ENCODE measurements at places on chromosomes 11 and 22.
A peak's percentile ranks its signal among the peaks of the same experiment; 100 is the strongest.

GRCh38 chr11:123509737-123510578, 79.9 kb downstream of the GRAMD1B start:
- H3K4me3 ChIP-seq, result peak overlapping the region; percentile 23
- DNase-seq, result peak; percentile 84
- peak overlapping the region; percentile 57 for H3K27ac ChIP-seq
- peaks cover 30% of the 10 kb centered on the region for H3K4me1 ChIP-seq
- no peaks in the 10 kb centered on the region for H3K36me3 ChIP-seq

GRCh38 chr11:123316003-123316402, 114.1 kb upstream of the GRAMD1B start:
- no peaks in the 10 kb centered on the region for H3K27me3 ChIP-seq
- peaks cover 2% of the 10 kb centered on the region for H3K4me1 ChIP-seq
- no peak overlapping the region for H3K4me3 ChIP-seq
- no peaks in the 10 kb centered on the region for H3K36me3 ChIP-seq
- no peak for DNase-seq
- no peak overlapping the region for H3K27ac ChIP-seq

DNA sequence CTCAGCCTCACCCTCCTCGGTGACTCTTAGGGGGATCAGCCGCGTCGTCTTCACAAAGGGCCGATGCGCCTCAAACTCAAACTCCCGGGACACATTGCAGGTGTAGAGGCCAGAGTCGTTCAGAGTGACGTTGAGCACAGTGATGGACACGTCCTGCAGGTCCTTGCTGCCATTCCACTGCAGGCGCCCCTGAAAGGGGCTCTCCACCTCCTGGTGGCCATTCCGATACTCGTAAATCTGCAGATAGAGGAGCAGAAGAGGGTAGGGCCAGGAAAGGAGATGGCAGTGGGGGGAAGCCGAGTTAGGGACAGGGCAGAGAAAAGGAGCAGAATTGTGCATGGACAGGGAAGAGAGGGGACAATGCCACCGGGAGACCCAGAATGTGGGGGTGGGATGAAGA, 12.0 kb downstream of the SCN3B start:
- H3K4me3 ChIP-seq, result no peak overlapping the region
- no peaks in the 10 kb centered on the region for H3K36me3 ChIP-seq
- H3K4me1 ChIP-seq, result peaks cover 8% of the 10 kb centered on the region
- H3K27me3 ChIP-seq, result peaks cover 13% of the 10 kb centered on the region
- DNase-seq, result no peak
- no peak overlapping the region for H3K27ac ChIP-seq

GRCh38 chr11:63227521-63228107, 15.8 kb downstream of the SLC22A25 start:
- no peaks in the 10 kb centered on the region for H3K4me1 ChIP-seq
- no peak overlapping the region for H3K4me3 ChIP-seq
- H3K27me3 ChIP-seq, result no peaks in the 10 kb centered on the region
- DNase-seq, result no peak
- H3K27ac ChIP-seq, result no peak overlapping the region

DNA sequence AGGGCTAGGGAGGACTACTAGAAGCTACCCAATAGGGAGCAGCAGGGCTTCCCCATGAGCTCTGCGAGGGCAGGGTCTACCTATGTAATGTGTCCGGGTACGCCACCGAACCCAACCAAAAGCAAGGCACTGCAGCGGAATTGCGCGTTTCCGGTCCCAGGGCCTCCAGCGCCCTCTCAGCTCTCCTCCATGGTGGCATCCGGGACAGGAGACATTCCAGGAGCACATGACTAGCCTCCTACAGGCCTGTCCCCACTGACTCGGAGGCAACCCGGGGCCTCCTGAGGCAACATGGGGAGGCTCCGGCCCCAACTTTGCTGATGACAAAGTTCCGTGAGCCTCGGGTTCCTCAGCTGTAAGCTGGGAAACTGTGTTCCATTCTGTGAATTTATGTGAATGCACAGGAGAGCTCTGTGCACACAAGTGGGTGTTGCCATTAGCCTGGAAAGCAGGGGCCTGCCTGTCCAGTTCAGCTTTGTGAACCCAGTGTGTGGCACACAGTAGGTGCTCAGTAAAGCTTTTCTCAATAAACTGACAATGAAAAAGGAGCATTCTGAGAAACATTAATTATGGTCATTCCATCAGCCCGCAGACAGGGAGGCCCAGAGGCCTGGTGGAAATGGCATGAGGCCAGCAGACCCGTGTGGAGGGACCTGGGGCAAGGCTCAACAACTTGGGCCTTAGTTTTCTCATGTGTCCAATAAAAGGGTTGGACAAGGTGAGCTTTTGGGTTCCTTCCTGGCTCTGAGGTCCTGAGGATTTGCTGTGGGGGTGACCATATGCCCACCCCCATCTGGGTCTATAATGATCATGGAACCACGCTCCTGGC, 50.3 kb downstream of the CHRDL2 start:
- no peak overlapping the region for H3K27ac ChIP-seq
- no peak for DNase-seq
- H3K27me3 ChIP-seq, result no peaks in the 10 kb centered on the region
- no peak overlapping the region for H3K4me3 ChIP-seq
- H3K4me1 ChIP-seq, result peaks cover 5% of the 10 kb centered on the region
- no peaks in the 10 kb centered on the region for H3K36me3 ChIP-seq

GRCh38 chr11:47393163-47394049, 15.0 kb upstream of the SLC39A13 start:
- H3K4me3 ChIP-seq, result no peak overlapping the region
- no peaks in the 10 kb centered on the region for H3K27me3 ChIP-seq
- H3K36me3 ChIP-seq, result no peaks in the 10 kb centered on the region

DNA sequence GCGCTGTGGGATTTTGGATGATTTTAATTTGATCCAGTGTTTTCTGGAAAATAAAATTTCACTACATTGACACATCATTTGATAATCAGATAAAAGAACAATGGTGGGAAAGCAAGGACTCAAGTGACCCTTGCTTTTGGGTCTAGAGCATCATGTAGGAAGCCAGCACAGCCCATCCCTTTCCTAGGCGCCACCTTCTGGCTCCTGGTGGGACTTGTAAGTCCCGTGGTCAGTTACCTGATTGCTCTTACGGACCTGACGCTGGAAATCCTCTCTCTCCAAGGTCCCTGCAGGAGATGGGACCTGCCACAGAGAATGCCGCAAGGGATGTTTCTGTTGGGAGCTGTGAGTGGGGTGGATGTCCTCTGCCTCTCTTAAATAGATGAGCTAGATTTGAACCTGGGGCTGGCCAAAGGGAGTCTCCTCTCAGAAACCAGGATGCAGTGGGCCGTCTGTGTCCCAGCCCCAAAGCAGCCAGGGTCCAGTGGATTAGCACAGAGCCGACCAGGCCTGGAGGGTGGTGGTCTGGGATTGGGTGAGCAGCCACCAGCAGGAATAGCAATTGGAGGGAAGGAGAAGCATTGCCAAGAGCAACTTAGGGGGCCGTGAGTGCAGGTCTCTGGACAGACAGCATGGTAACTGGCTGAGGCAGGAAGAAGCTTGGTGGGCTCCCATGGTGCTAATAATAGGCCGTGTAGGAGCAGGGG, 21.7 kb downstream of the TIMP3 start:
- no peak overlapping the region for H3K4me3 ChIP-seq
- peaks cover 15% of the 10 kb centered on the region for H3K4me1 ChIP-seq
- no peak overlapping the region for H3K27ac ChIP-seq
- DNase-seq, result peak; percentile 59

DNA sequence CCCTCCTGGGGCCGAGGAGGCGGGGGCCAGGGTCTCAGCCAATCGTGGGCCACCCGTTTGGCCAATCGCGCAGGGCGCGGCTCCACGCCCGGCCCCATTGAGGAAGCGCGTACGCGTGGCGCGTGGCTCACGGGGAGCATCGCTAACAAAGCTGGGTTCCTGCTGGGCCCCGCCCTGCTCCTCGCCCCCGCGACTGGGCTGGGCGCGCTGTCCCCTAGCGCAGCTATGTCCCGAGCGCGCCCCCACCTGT, 614 bp upstream of the ASCL2 start:
- H3K27me3 ChIP-seq, result peaks cover 29% of the 10 kb centered on the region
- no peak overlapping the region for H3K27ac ChIP-seq
- no peaks in the 10 kb centered on the region for H3K4me1 ChIP-seq
- no peaks in the 10 kb centered on the region for H3K36me3 ChIP-seq
- no peak for DNase-seq

DNA sequence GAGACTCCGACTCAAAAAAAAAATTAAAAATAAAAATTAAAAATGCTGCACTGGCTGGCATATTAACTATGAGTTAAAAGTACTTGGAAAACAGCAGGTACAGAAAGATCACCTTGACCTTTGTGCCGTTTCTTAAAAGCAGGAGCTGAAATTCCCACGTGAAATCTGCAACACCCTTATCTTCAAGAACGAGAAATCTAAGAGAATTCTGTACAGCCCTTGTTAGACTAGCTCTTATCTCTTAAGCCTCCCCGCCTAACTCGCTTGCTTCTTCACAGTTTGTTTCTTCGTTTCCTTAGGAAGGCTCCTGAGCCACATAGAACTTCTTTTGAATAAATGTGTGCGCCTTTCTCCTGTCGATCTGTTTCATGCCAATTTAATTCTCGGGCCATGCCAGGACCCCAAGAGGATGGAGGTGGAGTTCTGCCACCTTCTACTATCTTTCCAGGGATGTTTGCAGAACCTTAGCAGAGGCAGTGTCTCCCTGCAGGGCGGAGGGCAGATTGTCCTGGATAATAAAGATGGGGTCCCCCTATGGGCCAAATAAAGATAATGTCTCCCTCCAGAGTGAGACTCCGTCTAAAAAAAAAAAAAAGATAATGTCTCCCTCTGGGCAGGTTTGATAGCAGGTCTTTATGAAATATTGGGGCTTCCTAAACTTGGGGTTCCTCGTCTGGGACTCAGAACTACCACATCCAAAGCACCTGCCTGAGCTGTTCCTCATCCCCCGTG, 27.4 kb upstream of the SYT8 start:
- no peaks in the 10 kb centered on the region for H3K4me1 ChIP-seq
- H3K4me3 ChIP-seq, result no peak overlapping the region
- no peak for DNase-seq
- no peaks in the 10 kb centered on the region for H3K36me3 ChIP-seq
- no peaks in the 10 kb centered on the region for H3K27me3 ChIP-seq

DNA sequence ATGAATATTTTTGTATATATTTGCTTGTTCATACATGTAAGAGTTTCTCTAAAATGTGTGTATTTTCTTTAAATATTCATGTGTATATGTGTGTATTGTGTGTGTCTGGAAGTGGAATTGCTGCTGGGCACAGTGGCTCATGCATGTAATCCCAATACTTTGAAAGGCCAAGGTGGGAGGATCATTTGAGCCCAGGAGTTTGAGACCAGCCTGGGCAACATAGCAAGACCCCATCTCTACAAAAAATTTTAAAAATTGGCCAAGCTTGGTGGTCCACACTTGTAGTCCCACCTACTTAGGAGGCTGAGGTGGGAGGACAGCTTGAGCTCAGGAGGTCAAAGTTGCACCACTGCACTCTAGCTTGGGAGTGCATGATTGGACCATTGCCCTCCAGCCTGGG, 4.7 kb upstream of the LGR4 start:
- no peaks in the 10 kb centered on the region for H3K4me1 ChIP-seq
- H3K36me3 ChIP-seq, result no peaks in the 10 kb centered on the region
- no peak overlapping the region for H3K4me3 ChIP-seq
- H3K27me3 ChIP-seq, result no peaks in the 10 kb centered on the region

GRCh38 chr22:22954656-22955055, 67.0 kb downstream of the IGLL5 start:
- H3K4me3 ChIP-seq, result no peak overlapping the region
- DNase-seq, result peak; percentile 27
- no peak overlapping the region for H3K27ac ChIP-seq
- no peaks in the 10 kb centered on the region for H3K27me3 ChIP-seq

DNA sequence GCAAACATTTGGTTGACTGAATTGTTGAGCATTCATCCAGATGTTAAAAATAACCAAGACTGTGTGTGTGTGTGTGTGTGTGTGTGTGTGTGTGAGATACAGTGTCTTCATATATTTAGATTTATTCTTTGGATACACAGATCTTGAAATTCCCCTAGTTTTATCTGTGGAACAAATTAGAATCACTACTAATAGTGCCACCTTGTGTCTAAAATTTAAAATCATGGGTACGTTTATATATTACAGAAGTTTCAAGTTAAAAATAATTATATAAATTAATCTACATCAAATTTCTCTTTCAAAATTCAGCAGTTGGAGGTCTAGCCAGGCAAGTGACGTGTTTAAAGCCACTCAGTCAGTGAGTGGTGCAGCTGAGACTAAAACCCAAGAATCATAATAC, 1566.2 kb upstream of the TENM4 start:
- no peaks in the 10 kb centered on the region for H3K4me1 ChIP-seq
- peak; percentile 10 for DNase-seq
- no peak overlapping the region for H3K4me3 ChIP-seq
- H3K36me3 ChIP-seq, result no peaks in the 10 kb centered on the region

DNA sequence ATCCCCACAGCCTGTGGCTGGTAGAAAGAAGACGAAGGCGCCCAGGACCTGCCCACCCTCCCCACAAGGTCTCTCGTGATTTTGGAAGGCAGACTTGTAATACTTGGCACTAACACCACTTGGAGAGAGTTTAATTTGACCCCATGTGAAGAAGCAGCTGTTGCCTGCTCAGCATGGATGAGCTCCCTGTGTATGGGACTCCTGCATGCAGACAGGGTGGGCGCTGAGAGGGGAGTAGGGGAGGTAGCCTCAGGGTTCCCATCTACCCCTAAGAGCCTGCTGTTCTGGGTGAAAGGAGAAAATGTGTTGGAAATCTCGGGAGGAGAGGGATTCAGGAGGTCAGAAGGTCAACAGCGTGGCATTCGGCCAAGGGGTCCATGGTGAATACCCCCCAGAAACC, 625.9 kb downstream of the TBC1D22A start:
- no peaks in the 10 kb centered on the region for H3K4me1 ChIP-seq
- H3K4me3 ChIP-seq, result no peak overlapping the region

- H3K27ac ChIP-seq, result peak overlapping the region; percentile 59
- peaks cover 10% of the 10 kb centered on the region for H3K4me1 ChIP-seq
- H3K4me3 ChIP-seq, result no peak overlapping the region
- peaks cover 73% of the 10 kb centered on the region for H3K36me3 ChIP-seq
- DNase-seq, result no peak
These were observed 101.9 kb downstream of the MICAL2 start for GRCh38 chr11:12212174-12212820.

DNA sequence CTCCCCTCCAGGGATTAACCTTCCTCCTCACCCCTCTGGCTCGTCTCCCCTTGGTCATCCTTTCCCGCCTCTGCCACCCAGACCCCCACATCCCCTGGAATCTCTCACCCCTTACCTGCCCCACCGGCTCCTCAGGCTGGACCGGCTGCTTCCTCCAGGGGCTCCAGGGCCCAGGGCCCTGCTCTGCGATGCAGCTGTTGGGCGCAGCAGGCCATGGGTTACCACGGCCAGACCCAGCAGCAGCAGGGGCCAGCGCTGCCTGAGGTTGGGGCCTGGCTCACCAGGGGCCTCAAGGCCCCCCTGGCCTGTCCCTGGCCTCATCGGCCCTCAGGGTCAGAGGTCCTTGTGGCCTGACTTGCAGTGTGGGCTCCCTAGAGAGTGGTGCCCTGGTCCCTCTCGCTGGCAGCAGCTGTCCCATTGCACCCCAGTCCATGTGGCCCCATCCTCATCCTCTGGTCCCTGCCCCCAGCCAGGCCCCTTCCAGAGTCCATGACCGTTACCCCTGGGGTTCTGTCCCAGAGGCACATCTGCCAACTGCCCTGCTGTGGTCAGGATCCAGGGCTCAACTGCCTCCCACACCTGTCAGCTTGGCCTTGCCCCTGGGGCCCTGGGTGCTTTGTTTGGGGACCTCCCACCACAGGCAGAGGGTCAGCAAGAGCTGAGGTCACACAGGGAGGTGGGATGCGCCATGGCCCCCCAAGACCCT, at the start of gene IGLL1:
Gene IGLL1 (minus strand): TSS at position 421 of the 706 bp plus-strand sequence. CDS start 100 bp downstream, at position 321.
- 0 out of 2 replicates have a peak, but pooled peaks cover 6% of the 10 kb centered on the region for H3K27me3 ChIP-seq
- no peaks in the 10 kb centered on the region for H3K4me1 ChIP-seq
- no peak for DNase-seq

GRCh38 chr22:50305393-50305922, 2.0 kb downstream of the PLXNB2 start:
- peak overlapping the region; percentile 98 for H3K4me3 ChIP-seq
- DNase-seq, result no peak
- H3K27ac ChIP-seq, result peak overlapping the region; percentile 97
